Stimulated activated CD4-positive, alpha-beta T cell treated with anti-CD3 and anti-CD28 coated beads, Interleukin-4, amount 100 ng/mL, for 4 hours (primary cell): ENCODE measurements at places on chromosomes 7 and 10.

GRCh38 chr7:133746305-133746704 is 380.8 kb upstream of the LRGUK start:
- DNase-seq: no peak

DNA sequence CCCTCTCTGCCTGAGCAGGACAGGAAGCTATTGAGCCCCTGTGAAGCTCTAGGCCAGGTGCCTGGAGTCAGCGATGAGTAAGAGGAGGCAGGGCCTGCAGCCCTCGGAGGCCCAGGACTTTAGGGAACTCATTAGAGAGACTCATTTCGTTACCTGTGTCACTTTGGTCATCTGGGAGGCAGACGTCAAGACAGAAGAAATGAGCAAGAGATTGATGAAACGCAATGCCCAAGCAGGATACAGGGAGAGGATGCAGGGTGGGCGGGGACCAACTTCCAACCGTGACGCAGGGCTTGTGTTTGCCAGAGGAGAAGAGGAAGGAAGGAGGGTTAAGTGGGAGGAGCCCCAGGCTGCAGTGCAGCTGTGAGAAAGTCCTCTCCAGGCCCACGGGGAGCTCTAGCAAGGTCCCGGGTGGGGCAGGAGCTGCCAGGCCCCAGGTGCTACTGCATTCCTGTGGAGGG is 26.4 kb upstream of the GNA12 start:
- no peak for DNase-seq

GRCh38 chr7:69457595-69458504 is 140.4 kb upstream of the AUTS2 start:
- DNase-seq: no peak

GRCh38 chr10:23016636-23017035 is 78.7 kb upstream of the MSRB2 start:
- DNase-seq: no peak

DNA sequence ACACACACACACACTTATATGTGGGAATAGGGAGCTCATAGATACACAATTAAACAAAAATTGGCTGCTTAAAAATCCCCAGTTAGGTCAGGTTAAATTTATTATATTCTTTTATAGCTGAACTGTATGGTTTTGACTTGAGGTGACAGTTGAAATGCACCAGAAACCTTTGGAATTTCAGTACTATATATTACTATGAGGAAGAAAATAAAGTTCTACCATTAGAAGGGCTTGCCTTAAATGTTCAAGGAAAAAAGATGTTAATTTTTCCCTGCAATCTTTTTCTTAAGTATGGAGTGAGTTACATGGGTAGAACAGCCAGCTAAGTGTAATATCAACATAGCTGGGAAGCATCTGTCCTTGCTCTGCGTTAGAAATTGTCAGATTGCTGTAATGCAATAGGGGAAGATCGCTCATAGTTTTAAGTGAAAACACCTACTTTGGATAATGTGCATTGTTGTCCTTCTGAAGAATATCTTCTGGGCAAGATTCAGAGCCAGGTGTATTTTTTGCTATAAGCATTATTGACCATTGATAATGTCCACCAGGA is 415.8 kb upstream of the MKI67 start:
- no peak for DNase-seq

- DNase-seq: no peak
Measured at GRCh38 chr7:77702513-77702912, 6.3 kb downstream of the RSBN1L start.

DNA sequence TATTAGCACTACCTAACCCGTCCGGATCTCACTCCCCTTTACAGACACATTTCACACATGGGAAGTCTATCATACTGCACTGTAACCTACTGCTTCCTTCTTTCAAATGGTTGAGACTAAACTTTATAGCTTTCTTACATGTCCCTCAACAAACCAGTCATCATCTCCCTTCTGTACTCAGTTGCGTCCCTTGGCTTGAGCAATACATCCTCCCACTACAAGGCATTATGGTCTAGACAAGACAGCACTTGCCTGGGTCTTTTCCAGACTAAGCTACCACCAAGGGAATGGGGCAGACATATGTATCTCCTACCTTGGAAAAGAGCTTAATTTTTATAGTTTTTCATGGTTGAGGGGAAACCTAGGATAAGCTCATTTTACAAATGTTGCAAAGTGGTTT is 575.2 kb downstream of the KCNMA1 start:
- DNase-seq: no peak

- no peak for DNase-seq
Measured at GRCh38 chr10:5038733-5039132, 35.1 kb upstream of the AKR1C2 start.

GRCh38 chr7:111104710-111105109 is 13.8 kb downstream of the LRRN3 start:
- no peak for DNase-seq

DNA sequence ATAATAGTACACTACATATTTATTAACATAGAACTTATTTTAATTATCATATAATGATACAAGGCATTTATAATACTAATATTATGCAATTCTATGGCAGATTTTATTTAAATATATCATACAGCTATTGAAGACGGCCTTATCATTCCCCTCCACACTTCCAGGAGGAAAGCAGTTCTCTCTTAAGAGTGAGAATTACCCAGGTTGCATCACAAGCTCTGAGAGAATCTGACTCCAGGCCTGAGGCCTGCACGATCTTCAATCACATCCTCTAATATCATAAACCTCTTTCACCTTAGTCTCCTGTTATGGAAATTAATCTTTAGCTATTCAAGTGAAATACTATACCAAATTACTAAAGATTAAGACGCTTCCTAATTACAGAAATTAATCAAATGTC is 564.4 kb downstream of the PARD3 start:
- DNase-seq: no peak

GRCh38 chr7:47414342-47415317 is 167.3 kb downstream of the TNS3 start:
- no peak for DNase-seq

DNA sequence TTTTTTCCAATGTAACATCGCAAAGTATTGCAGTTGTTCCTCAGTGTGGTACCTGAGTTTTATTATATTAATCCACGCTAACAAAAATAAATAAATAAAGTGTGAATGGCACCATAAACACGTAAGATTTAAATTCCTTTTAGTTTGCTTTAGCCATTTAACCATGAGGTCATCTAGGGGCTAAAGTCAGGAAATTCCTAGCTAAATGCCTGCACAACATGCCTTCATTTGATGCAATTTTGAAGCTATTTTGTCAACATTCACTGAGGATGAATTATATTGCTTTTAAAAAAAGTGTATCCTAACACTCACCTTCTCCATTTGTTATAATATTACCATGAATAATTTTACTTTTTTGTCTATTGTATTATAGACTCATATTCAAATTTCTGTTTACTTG is 714.4 kb downstream of the GATA3 start:
- no peak for DNase-seq

DNA sequence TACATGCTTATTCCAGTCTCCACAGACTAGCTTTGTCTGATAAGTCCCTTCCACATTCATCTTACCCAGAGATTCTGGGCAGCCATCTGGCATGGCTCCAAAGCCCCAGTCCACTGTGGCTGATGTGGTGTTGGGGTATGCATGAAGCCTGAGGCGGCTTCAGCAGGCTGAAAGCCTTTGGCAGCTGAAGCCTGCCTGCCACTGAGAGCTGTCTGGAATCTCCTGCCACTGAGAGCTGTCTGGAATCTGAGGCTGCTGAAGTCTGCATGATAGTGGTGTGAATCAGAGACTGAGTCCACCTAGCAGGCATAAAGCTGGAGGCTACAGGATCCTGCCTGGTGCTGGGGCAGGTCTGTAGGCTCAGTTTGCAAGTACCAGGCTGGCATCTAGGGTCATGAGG is 87.1 kb downstream of the DYNC1I1 start:
- DNase-seq: no peak

DNA sequence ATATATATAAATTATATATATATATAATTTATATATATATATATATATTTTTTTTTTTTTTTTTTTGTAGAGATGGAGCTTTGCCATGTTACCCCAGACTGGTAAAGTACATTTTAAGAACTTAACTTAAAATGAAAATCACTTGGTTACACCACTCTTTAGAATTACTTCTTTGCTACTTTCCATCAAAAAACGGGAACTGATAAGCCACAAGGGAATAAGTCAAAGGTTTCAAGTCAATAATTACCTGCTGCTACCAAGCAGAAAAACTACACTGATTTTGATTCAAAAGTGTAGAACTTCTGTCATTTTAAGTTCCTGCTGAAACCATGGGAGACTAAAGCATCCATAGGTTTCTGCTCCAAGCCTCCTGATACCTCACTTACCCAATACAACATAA is 12.2 kb downstream of the PPA1 start:
- DNase-seq: no peak

DNA sequence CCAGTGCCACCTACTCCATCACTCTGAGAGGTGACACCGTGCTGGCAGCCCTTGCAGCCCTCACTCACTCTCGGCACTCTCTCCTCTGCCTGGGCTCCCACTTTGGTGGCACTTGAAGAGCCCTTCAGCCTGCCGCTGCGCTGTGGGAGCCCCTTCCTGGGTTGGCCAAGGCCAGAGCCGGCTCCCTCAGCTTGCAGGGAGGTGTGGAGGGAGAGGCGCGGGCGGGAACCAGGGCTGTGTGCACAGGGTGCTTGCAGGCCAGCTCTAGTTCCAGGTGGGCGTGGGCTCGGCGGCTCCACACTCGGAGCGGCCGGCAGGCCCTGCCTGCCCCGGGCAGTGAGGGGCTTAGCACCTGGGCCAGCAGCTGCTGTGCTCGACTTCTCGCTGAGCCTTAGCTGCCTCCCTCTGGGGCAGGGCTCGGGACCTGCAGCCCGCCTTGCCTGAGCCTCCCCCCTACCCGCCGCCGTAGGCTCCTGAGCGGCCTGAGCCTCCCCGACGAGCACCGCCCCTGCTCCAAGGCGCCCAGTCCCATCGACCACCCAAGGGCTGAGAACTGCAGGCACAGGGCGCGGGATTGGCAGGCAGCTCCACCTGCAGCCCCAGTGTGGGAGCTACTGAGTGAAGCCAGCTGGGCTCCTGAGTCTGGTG is 48.7 kb upstream of the SLC35G1 start:
- no peak for DNase-seq

- no peak for DNase-seq
Measured at GRCh38 chr10:77041636-77042258, 595.9 kb downstream of the KCNMA1 start.

- DNase-seq: no peak
Measured at GRCh38 chr10:92688927-92689662, 660 bp upstream of the HHEX start.

- peak; percentile 5 for DNase-seq
Measured at GRCh38 chr10:88670497-88670896, 6.3 kb downstream of the LIPF start.

DNA sequence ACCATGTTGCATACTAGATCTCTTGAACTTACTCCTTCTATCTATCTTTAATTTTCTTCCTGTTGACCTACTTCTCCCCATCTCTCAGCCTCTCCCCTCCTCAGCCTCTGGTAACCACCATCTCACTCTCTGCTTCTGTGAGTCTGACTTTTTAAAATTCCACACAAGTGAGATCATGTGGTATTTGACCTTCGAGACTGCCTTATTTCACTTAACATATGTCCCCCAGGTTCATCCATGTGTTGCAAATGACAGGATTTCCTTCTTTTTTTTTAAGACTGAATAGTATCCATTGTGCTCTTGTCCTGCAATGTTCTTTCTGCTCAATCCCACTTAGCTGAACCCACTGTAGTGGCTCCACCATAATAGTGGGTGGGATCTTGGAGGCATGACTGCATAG is 51.4 kb upstream of the DNAJC1 start:
- DNase-seq: no peak

GRCh38 chr10:45418849-45419675 is 45.0 kb downstream of the ALOX5 start:
- peak; percentile 40 for DNase-seq

DNA sequence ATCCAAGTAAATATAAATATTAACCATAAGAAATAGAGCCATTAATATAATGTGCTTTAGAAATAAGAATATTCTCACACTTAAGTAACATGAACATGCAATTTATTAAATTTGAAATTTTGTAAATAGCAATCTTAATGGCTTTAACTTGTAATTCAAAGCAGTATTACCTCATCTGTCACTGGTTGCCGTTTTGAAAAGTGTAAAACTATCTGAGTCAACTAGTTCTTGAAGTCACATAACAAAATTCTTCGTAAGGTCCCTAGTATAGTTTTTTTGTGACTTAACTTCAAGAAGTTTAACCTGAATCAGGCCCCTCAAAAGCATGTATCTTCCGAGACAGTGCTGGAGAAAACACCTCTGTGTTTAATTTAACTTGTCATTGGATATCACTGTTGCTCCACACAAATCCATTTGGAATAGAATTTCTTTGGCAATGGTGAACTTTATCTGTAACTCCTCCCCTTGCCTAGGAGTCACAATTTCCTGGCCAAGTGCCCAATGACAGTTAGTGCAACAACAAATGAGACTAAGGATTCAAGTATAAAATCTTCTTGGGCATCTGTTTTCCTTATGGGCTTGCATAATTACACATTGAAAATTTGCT is 47.1 kb downstream of the NT5C2 start:
- DNase-seq: no peak

DNA sequence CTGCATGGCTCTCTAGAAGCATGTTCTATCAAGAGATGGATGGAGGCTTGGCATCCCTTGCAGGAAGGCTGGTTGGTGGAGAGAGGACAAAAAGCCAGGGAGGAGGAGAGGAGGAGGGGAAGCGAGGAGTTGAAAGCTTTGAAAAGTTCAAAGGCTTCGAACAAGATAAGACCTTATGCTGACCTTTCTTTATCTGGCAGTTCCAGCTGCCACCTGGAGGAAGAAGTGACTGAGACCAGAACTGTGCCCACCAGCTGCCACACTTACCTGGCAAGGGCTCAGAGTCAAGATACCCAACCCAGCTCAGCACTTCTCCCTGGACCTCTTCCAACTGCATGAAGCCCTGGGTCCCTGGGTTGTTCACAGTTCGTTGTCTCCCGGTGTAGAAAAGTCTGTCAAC is 14.8 kb downstream of the CCL24 start:
- DNase-seq: no peak

GRCh38 chr10:15579605-15580004 is 140.1 kb downstream of the ITGA8 start:
- no peak for DNase-seq

- DNase-seq: no peak
Measured at GRCh38 chr10:48842231-48842630, 97.4 kb downstream of the LRRC18 start.

DNA sequence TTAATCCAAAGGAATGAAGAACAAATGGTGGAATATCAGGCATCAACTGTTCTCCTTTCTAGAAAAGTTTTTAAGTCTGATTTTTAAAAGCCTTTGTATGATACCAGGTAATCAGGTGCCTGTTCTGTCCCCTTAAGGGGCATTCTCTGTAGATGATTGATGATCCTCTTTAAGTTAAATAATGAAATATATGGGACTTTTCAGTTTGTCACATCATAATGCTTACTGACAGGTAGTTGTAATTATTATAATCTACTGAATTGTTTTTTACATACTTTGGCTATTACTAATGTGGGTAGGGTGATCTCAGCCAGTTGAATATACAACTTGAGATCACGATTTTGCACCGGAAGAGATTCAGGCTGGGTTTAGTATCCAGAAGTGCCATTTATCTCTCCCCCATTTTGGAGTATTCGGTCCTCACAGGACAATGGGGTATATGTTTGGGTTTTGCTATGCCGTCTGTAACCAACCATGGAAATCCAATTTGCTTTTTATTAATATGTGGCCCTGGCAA is 330.2 kb downstream of the BICC1 start:
- DNase-seq: no peak
